ENCODE measurements at places on chromosomes 5 and 9.

- no peak for DNase-seq
These were observed 75.8 kb downstream of the ARHGAP26 start for GRCh38 chr5:142845954-142846398.

- no peak for DNase-seq
These were observed 46.4 kb upstream of the KDM4C start for GRCh38 chr9:6711403-6711802.

GRCh38 chr5:80442742-80443141 is 34.9 kb downstream of the ZFYVE16 start:
- DNase-seq = no peak

DNA sequence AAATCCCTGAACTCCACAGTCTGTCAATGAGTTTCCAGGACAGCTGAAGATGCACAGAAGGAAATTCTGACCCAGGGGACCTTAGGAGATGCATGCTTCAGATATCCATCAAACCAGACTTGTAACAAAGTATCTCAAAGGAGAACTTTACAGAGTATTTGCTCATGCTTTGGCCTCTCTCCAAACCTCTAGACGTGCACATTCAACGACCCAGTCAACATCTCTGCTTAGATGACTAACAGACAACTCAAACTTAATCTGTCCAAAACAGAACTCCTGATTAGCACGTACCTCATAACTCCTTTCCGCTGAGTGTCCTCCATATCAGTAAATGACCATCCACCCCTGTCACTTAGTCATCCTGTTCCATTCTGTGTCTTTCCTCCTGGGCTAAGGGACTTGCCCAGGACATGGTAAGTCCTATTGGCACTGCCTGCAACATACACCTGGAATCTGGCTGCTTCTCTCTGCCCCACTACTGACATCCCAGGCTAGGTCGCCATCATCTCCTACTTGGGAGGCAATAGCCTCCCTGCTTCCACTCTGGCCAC is 107.4 kb downstream of the LMNB1 start:
- DNase-seq = peak; percentile 81

DNA sequence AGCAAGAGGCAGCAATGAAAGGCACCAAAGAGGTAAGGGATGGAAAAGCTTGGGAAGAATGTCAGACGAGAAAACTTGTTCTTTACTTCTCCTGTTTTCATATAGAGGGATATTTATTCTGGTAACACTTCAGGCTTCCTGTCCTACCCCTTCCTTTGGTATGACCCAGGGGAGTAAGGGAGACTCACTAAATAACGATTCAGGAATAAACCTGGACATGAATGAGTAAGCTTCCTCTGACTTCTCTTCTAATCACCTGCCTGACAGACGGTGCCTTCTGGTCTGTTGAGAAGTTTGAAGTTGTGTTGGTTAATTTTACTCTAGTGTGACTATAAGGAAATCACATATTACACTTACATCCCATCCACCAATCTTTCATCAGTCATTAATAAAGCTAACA is 461.2 kb downstream of the CDH12 start:
- DNase-seq = no peak

DNA sequence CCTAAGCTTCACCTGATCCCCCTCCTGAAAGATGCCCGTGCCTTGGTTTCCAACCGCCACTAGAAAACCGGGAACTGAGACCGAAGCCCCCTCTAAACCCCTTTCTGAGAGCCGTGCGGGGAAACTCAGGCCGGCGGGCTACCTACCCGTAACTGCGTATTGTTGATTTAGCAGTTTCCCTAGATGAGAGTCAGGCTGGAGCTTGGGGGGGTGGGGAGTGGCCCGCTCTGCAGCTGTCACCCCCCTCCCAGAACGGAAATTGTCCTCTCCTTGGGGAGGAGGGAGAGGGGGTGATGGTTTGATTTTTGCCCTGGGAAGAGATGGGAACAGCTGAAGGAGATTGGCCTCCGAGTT is 2.5 kb downstream of the CXXC5 start:
- DNase-seq = no peak

GRCh38 chr5:172090976-172091547 is 84.6 kb upstream of the FBXW11 start:
- DNase-seq = no peak

- DNase-seq = no peak
These were observed 6.6 kb upstream of the RASGRF2 start for GRCh38 chr5:80953587-80953986.

DNA sequence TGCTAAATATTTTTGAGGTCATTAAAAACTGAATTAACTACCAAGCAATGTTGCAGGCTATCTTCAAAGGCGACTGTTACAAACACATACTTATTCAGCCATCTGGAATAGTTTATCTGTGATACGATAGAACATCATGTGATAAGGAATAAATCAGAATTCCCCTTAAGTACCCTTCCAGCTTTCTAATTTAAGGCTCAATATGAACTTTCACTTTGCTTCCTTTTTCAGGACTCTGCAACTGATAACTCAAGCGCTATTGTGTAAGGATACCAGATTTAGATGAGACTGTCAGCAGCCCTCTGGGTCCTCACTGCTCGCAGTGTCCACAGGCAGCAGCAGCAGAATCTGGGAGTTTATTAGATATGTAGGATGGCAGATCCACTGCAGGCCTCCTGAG is 416.3 kb downstream of the SPATA31D1 start:
- no peak for DNase-seq

- DNase-seq = no peak
These were observed 10.4 kb downstream of the BICD2 start for GRCh38 chr9:92754091-92754745.

DNA sequence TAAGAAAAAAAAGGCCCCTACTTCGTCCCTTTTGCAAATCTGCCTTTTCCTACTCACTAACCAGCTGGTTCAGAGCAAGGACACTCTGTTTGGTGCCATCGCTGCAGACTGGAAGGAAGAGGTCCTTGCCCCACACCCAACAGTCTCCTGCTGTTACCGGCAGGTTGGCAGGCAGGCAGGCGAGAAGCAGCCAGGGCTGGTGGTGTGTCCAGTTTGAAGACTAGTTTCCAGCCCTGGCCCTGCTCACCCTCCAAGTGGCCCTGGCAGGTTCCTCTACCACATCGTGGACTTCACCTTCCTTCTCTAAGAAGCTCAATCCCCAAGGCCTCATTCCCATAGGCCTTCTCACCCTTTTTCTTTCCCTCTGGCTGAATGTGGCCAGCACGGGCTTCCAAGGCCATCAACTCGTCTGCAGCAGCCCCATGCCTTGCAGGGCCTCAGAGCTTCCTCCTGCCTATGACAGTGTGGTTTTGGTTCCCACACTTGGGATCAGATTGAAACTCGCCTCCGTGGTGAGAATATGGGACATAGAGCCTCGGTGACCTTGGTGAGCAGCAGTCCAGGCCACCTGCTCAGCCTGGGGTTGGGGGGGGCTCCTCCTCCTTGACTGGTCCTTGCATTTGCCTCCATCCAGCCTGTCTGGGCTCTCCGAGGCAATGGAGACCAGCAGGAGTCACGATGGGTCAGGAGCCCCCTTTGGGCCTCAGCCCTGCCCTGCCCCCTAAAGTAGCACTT is 22.9 kb downstream of the TGFBI start:
- DNase-seq = no peak

GRCh38 chr9:37820142-37820541 is 19.5 kb downstream of the DCAF10 start:
- no peak for DNase-seq

DNA sequence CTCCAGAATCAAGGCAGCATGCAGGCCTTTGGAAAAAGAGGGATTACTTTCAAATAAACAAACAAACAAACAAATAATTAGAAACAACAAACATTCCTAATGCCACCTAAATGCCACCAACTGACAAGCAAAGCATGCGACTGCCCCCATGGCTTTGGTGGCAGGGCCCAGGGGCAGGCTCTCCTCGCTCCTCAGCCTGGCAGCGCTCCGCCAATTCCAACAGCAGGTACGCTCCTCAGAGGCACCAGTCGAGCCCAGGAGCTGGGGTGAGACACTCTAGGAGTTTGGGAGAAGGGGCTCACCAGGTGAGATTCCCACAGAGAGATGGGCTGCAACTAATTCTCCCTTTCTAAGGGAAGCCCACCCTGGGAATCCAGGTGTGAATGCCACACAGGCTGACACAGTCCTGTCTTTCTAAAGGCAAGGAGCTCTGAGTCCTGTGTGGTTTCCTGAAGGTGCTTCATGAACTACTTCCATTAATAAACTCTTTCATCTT is 27.8 kb downstream of the CSF2 start:
- DNase-seq = no peak

- DNase-seq = no peak
These were observed 137.5 kb upstream of the TUT7 start for GRCh38 chr9:86491468-86492266.

GRCh38 chr5:15722305-15722704 is 222.3 kb downstream of the FBXL7 start:
- DNase-seq = no peak

- no peak for DNase-seq
These were observed 17.7 kb downstream of the CAMSAP1 start for GRCh38 chr9:135889564-135890189.

GRCh38 chr9:1461812-1462211 is 411.7 kb downstream of the DMRT2 start:
- no peak for DNase-seq

- DNase-seq = no peak
These were observed 21.3 kb downstream of the WNK2 start for GRCh38 chr9:93205045-93205768.

DNA sequence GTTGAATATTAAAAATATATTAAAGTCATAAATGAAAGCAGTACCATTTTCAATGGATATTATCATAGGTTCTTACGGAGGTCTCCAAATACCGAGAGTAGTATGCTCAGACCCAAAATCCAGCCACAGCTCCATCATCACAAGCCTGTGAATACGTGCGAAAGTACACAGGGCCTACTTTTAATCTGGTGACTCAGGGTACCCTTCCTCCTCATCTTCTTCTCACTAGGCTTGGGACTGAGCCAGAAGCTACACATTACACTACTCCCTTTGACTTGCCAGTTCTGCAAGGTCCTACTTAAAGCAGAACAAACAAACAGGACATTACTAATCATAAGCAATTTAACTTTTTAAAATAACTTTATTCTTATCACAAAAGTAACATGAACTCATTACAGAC is 7.6 kb upstream of the RIC1 start:
- DNase-seq = peak; percentile 55

DNA sequence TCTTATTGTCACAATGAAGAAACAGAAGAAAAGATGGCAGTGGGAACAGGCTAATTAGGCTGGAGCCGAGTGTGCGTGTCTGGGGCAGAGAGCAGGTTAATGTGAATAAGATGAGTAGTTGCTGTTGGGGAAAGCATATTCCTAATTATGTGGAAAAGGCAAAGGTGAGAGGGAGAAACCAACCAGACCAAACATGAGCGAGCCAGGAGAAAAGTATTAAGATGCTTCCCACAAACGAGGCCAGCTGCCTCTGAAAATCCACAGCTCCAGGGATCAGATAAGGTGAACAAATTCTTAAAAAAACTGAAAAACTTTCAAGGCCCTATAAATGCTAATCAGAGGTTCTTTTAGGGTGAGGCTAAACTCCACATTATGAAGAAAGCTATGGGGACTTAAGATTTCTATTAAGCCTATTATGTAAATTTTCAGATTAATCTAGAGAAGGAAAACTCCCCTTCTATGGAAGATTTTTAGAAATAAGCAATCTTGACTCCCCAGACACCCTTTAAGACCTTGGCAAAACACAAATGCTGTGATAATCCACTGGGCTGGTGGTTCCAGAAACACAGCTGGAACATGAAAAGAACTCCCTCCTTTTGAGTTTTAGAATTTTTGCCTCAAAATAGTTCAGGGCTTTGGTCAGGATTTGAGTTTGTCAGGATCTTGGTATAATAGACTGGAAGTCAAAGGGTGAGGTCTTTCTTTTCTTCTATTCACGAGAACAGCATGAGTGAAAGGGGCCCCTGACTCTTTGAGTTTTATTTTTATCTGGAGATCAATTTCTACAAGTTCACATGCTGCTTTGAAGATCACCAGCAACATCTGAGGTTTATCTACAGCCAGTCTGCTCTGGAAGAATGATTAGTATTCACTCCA is 238.1 kb downstream of the SPOCK1 start:
- DNase-seq = no peak

- DNase-seq = no peak
These were observed 191.6 kb downstream of the PCSK5 start for GRCh38 chr9:76082057-76082456.

GRCh38 chr5:3609120-3609681 is 13.6 kb downstream of the IRX1 start:
- DNase-seq = no peak

DNA sequence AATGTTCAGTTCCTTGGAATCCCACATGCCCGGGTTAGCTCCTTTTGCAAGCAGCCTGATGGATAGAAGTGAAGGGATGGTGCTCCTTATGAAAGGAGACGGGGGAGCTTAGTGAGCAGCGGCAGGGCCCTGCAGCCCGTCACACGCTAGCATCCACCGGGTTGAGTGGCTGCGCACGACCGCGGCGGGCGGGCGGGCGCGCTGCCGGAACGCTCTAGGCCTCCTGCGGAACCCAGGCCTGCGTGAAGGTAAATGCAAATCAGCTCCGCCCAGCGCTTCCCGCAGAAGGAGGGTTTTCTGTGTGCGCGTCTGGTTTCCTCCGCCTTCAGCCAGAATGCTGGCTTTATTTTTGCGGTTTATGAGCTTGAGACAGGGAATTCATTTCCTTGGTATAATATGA is 19.8 kb downstream of the IL12B start:
- DNase-seq = no peak

DNA sequence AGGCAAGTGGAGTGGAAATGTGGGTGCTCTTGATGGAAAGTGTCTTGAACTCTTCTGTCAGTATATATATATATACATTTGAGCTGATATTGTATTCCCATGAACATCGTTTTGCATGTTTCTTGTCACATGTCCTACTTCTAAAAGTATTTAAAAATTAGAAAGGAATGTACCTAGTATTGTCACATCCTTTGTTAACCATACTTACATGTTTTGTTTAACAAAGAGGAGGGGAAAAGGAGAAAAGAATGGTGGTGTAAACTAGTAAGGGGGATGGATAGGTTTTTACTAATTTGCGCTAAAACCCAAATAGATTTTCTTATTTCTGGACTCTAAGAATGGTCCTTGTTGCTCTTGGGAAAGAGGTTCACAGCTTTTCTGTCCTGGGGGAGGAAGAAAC is 181.7 kb downstream of the GOLPH3 start:
- DNase-seq = no peak

GRCh38 chr9:36138901-36139300 is 2.4 kb downstream of the GLIPR2 start:
- DNase-seq = no peak

DNA sequence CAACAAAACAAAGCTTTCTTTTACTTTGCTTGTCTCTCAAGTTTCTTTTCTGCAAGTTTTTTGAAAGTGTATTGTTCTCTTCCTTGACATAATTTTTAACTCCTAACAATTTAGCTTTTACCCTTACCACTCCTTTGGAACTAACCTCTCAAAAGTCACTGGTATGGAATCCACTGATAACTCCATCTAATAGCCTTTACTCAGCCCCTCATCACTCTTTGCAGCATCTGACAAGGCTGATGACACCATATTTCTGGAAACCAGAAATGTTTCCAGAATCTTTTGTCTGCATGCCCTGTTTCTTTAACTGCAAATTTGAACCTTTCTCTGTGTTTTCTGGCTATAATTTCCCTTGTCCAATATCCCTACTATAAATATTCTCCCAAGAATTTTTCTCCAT is 46.5 kb downstream of the ZNF474 start:
- no peak for DNase-seq
